ENCODE measurements at places on chromosomes 16 and 17. TPM values are rescaled to one million over a fixed set of nuclear protein-coding genes. Genes with fewer than 3 reads are reported as not detected.

The USP43 gene
- not detected for total RNA-seq

The ACSM2A gene
- not detected for total RNA-seq

The CD300LG gene
- 16.6 TPM for total RNA-seq

GRCh38 chr17:1970843-1971384 is 54.2 kb downstream of the RTN4RL1 start:
- no peak for DNase-seq

The AURKB gene
- total RNA-seq, result 1.2 TPM

- peak; percentile 58 for DNase-seq
These were observed 1.3 kb downstream of the TMEM208 start for GRCh38 chr16:67228034-67228785.

DNA sequence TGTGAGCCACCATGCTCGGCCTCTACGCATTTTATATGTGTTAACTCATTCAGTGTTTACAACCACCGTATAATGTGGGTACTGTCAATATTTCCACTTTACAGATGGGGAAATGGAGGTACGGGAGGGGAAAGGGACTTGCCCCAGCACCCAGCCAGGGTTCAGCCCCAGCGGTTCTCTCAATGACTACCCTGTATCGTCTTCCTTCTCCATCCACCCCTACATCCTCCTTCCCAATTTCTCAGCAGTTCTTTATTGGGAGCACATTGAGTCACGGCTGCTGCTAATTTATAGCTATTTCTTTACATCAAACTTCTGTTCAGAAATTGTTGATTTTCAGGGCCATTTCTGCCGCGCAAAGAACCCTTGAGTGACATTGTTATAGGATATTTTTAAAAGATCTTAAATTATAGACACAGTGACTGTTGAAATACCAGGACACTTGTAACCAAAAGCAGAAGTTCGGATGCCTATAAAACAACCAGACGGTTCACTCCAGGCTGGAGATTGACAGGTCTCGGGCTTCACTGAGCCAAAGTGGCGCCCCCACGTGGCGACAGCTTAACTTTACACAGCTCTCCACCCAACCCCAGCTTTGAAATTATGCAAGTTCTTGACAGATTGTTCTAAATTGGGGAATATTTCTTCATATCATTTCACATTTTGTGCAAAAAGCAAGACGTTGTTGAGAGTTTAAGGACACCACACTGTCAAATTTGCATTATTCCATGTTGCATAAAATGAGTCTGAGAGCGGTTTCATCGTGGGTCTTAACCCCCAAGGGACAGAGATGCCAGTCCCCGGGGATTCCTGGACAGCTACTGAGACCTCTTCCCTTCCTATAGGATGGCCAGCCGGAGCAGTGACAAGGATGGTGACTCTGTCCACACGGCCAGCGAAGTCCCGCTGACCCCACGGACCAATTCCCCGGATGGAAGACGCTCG is 11.8 kb downstream of the SYT17 start:
- DNase-seq, result peak; percentile 87

DNA sequence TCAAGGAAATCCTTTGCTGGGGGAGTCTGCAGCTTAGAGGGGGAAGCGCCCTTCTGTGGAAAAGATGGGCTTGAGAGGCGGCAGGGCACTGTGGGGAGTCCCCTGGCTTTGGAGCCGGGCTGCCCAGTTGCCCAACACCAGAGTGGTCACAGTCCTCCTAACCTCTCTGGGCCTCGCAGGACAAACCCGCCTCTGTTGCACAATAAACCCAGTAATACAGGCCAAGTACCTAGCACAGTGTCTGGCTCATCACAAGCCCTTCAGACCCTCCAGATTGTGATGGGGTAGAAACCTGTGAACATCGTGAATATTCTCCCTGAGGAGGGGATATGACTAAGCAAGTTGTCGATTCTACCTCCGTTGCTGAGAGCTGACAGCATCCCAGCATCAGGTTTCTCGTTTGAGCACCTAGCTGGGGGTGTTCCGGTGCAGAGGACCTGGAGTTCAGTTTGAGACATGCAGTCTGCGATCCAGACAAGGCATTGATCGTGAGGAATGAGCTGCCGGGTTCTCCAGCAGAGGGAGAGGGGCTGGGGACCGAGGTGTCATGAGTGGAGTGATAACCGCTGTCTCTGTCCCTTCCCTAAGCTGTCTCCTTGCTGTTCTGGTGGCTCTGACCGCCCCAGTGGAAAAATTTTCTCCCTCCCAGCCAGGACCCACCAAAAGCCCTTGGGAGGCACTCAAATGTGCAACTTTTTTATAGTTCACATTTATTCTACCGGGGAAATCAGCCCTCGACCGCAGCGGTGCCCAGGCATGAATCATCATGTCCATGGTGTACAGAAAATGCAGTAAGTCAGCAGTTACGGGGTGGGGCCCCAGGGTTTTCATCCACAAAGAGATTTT is 161.9 kb downstream of the WSCD1 start:
- DNase-seq, result no peak

GRCh38 chr16:27867122-27868110 is 196.1 kb downstream of the GSG1L start:
- DNase-seq, result no peak

The GDPD3 gene
- 2.2 TPM for total RNA-seq
